ENCODE measurements at places on chromosomes 2 and 18.

GRCh38 chr18:3879114-3879835, 429.3 kb downstream of the TGIF1 start:
- no peak for DNase-seq

DNA sequence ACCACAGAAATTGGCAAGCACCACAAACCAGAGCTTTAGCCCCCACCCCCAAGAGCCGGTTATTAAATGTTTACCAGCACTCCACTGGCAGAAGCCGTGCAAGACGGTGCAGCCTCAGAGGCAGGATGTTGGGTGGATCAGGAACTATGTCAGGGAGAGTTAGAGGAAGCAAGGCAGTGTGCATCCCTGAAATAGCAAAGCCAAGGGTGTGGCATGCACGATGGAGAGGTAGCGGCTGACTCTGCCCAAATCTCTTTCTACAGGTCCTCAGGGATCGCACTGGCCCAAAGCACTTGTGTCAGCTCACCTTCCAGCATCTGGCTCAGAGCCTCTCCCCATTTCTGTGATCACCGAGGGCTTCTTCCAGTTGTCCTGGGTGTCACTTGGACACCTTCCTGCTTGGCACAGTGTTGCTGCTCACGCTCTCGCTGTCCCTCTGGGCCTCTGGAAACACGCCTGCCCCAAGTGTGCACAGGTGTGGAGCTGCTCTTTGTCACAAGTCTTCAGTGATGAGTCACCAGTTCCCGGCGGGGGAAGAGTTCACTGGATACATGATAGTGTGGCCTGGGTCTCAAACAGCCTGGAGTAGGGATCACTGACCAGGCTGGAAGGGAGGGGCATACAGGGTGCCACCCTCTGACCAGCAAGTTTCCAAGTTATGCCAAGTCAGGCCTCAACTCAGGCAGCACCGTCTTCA, 17.3 kb upstream of the B3GNT7 start:
- DNase-seq: no peak

DNA sequence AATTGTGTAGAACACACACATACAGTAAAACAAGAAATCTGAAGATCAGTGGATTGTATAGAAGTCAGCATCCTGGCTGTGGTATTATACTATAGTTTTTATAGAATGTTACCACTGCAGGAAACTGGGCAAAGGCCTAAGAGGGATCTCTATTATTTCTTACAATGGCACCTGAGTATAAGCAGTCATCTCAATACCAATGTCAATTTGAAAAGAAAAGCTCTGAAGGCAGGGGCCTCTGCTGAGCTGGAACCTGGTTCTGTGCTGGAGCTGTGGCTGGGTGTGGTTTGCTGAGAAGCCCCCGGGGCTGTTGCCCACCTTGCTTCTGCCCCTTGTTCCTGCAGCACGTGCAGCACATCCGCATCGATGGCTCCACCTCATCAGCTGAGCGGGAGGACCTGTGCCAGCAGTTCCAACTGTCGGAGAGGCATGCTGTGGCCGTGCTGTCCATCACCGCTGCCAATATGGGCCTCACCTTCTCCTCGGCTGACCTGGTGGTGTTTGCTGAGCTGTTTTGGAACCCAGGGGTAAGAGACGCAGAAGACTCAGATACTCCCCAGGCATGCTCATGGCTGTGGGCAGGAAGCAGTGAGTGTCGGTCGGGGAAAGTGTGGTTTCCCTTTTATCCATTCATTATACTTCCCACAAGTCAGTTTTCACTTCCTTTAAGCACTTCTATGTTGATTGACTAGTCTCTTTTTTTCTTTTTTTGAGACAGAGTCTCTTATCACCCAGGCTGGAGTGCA, 23.5 kb upstream of the RPL37A start:
- DNase-seq: no peak

- DNase-seq: peak; percentile 83
These were observed 69.5 kb downstream of the ANTXR1 start for GRCh38 chr2:69082430-69082997.

- DNase-seq: peak; percentile 66
These were observed 46.4 kb upstream of the STON1 start for GRCh38 chr2:48483506-48483905.

GRCh38 chr2:209619782-209620181, 151.8 kb upstream of the UNC80 start:
- DNase-seq: peak; percentile 59

- DNase-seq: peak; percentile 81
These were observed 30.3 kb downstream of the WDSUB1 start for GRCh38 chr2:159256159-159256558.

GRCh38 chr2:55743583-55743982, 49.9 kb upstream of the PNPT1 start:
- DNase-seq: peak; percentile 85

- DNase-seq: no peak
These were observed 83.2 kb downstream of the BCL2 start for GRCh38 chr18:63236406-63236805.

- DNase-seq: no peak
These were observed 147.2 kb downstream of the DTNA start for GRCh38 chr18:34857320-34857719.

- no peak for DNase-seq
These were observed 43.8 kb upstream of the PPP4R1 start for GRCh38 chr18:9658087-9658641.

- no peak for DNase-seq
These were observed 27.2 kb downstream of the G6PC2 start for GRCh38 chr2:168928113-168928831.

GRCh38 chr18:40469851-40470250, 1485.2 kb upstream of the PIK3C3 start:
- no peak for DNase-seq

Data from HCEC 1CT (cell line).